Stimulated activated CD8-positive, alpha-beta memory T cell treated with anti-CD3 and anti-CD28 coated beads, Interleukin-7, amount 100 ng/mL, for 24 hours (primary cell): ENCODE measurements at places on chromosomes 13 and 19.

GRCh38 chr19:11196406-11197287 lies 698 bp downstream of the KANK2 start:
- DNase-seq, result no peak

DNA sequence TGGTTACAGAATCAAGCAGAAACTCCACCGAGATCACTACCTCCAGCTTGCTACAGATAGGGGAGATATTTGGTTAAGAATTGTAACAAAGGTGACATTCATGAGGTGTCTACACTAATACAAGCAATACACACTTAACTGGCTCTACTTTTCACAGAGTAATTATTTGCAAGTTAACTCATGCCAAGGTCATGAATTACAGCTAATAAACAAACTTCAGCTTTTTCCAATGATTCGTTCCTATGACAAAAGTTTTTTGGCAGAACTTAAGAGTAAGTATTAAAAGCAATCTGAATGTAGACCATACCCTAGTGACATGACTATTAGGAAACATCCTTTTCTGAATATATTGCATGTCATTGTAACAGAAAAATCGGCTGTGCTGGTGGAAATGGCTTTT lies 72.1 kb downstream of the LHFPL6 start:
- DNase-seq, result no peak

GRCh38 chr13:46085737-46086136 lies 19.1 kb downstream of the CPB2 start:
- DNase-seq, result no peak

- no peak for DNase-seq
These were observed 302.9 kb downstream of the ITGBL1 start for GRCh38 chr13:101755228-101755887.

GRCh38 chr19:15675560-15675959 lies 2.7 kb downstream of the CYP4F12 start:
- no peak for DNase-seq

DNA sequence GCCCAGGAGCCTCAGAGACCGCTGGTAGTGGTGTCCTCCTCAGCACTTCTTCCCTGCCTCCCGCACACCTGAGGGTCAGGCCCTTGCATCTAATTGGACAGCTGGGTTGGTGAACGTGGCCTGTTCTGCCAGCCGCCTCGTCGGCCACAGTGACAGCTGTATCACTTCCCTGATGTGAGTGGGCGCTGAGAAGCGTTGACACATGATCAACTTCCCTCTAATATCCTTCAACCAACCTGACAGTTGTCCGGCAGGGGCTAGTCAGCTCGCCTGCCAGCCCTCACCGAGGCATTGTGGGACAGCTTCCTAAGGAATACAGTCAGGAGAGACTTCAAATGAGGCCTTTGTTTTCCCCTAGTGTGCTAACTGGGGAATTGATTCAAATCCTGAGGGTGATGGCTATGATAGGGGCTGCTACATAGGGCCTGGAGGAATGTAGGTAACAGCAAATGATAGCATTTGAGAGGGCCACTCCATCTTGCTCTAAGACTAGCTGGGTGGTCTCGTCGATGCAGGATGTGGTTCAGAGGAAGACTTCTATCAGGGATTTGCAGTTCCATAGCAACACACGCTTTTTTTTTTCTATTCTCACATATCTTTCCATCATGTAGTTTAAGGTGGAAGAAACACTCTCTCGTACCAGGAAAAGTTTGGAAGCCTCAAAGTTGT lies 230.8 kb downstream of the TSHZ3 start:
- no peak for DNase-seq

- no peak for DNase-seq
These were observed 76.7 kb downstream of the CACNA1A start for GRCh38 chr19:13429563-13429962.

- no peak for DNase-seq
These were observed 7.1 kb upstream of the NLRP13 start for GRCh38 chr19:55939206-55939605.

DNA sequence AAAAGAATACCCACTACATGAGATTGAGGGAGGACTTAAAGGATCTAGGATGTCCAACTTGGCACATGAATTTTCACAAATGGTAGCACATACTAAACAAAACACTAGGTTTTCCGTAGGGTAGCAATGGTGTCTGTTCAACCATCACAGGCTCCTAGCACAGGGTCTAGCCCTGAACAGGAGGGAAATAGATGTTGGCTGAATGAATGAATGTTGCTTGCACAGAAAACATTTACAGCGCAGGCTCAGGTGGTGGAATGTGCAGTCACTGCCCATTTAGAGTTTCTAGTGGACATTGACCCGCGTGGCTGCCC lies 1.9 kb upstream of the MYCBP2 start:
- no peak for DNase-seq
